ENCODE measurements at places on chromosomes 7 and 10. TPM values are rescaled to one million over a fixed set of nuclear protein-coding genes. Genes with fewer than 3 reads are reported as not detected.

The IGF2BP3 gene
- not detected for total RNA-seq

The REPIN1 gene
- total RNA-seq = 100.0 TPM

The ITGB8 gene
- 8.6 TPM for total RNA-seq

The ATRNL1 gene
- total RNA-seq = 4.1 TPM

The FRAT1 gene
- total RNA-seq = 3.3 TPM

The ST8SIA6 gene
- 5.3 TPM for total RNA-seq

The NME8 gene
- not detected for total RNA-seq

The AQP1 gene
- 517 TPM for total RNA-seq

The AGMO gene
- not detected for total RNA-seq

The STAG3 gene
- total RNA-seq = not detected

The LIPJ gene
- total RNA-seq = 0.08 TPM

The PLAC9 gene
- 36.3 TPM for total RNA-seq

The TNS3 gene
- 44.4 TPM for total RNA-seq

The PTPRZ1 gene
- 3.0 TPM for total RNA-seq

The SLC26A5 gene
- not detected for total RNA-seq

The GARS1 gene
- 72.6 TPM for total RNA-seq

The PTF1A gene
- total RNA-seq = not detected

The DRGX gene
- total RNA-seq = not detected

The LLCFC1 gene
- not detected for total RNA-seq

The IDI2 gene
- total RNA-seq = not detected

The OR6B1 gene
- total RNA-seq = not detected

The ZNF239 gene
- total RNA-seq = 2.2 TPM

The MSS51 gene
- 2.0 TPM for total RNA-seq

The SPDYE8 gene
- total RNA-seq = not detected

The VSTM4 gene
- total RNA-seq = 17.6 TPM

The TMEM26 gene
- 0.08 TPM for total RNA-seq

The WDFY4 gene
- total RNA-seq = 0.70 TPM

The GPR15LG gene
- not detected for total RNA-seq

The SPDYE1 gene
- not detected for total RNA-seq

The TFR2 gene
- 0.19 TPM for total RNA-seq

The TMEM130 gene
- not detected for total RNA-seq

The GTF2IRD1 gene
- total RNA-seq = 16.5 TPM
